Skin of body (tissue), 3 donors: ENCODE measurements at places on chromosomes 5 and 9. TPM values are rescaled to one million over a fixed set of nuclear protein-coding genes. Genes with fewer than 3 reads are reported as not detected.

DNA sequence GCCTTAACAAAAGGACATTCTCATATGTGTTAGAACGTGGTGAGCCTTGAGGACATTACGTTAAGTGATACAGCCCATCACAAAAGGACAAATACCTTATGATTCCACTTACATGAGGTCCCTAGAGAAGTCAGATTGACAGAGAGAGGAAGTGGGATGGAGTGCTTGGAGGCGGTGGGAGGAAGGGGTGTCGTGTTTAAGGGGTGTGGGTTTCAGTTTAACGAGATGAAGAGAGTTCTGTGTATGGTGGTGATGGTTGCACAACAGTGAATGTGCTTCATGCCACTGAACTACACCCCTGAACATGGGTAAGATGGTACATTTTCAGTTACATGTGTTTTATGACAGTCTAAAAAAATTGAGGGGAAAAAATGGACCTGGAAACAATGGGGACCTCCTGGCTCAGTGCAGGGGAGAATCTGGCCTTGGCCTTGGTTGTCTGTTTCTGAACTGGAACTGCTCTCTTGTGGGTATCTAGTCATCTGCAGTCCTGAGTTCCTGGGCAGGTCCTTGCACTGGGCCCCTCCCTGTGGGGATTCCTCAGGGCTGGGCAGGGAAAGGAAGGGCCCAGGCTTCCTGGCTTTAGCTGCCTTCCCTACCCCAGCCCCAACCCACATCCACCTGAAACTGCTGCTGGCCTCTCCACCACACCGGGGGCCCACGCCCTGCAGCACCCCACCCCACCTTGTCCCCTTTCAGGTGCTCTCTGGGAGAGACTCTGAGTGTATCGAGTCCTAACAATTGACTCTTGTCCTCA is 17.8 kb downstream of the LRRC8A start:
- no peak for DNase-seq

DNA sequence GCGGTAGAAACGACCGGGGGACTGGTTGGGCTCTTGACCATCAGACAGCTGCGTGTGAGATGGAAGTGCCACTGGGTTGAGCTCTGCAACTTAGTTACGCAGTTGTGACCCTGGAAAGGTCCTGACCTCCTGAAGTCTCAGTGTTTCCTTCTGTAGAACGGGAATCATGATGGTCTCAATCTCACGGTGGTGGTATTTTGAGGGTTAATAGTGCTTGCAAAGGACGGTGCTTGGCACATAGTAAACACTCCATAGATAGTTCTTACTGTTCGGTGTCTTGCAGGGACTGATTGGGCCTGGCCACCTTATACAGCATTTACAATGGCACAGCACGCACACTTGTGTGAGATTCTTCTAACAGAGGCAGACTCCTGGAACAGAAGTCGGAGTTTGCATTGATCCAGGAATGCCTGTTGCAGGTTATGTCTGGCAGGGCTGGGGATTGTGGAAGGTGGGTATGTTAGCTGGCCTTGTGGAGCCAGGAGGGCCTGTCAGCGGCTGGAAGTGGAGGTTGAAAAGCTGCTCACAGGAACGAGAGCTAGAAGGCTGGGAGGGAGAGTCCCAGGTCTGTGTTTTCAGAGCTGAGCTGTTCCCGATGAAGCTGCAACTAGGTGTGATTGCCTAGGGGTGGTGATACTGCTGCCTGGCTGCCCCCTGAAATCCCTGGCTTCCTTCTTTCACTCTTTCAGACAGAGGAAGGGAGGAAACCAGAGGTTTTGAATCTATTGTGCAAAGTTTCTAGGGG is 962 bp upstream of the TXN start:
- peak; percentile 54 for DNase-seq

GRCh38 chr5:15013654-15014463 is 142.3 kb upstream of the ANKH start:
- peak; percentile 37 for DNase-seq

- no peak for DNase-seq
Observed at GRCh38 chr5:156411-157072, 34.8 kb upstream of the LRRC14B start.

- no peak for DNase-seq
Observed at GRCh38 chr9:135664801-135665794, 2.0 kb downstream of the LCN9 start.

DNA sequence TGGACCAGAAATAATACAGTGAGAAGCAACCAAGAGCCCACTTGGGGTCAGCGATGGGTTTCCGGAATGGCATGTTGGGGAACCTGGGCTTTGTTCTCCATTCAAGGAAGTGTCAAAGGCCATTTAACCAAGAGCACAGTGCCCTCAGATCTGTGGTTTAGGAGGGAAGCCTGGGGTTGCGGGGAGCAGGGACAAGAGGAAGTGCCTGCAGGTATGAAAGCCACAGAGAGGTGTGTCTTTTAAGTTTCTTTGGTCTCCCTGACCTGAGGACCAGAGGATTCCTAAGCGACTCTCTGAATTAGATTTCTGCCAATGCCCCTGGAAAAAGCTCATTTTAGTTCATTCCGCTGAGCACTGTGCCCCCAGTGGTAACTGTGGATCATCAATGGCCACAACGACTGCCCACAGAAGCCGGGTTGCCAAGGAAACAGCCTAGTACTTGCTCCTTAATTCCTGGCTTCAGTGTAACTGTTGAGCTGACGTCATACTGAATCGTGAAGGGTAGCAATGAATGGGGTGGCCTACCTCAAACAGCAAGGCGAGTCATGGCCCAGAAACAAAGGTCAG is 107.3 kb upstream of the SPIN1 start:
- no peak for DNase-seq

GRCh38 chr5:17415321-17415758 is 82.7 kb upstream of the TAF11L2 start:
- DNase-seq = no peak

GRCh38 chr5:130890610-130891009 is 274.4 kb downstream of the HINT1 start:
- no peak for DNase-seq

GRCh38 chr5:39520232-39520572 is 95.4 kb upstream of the DAB2 start:
- peak; percentile 90 for DNase-seq

DNA sequence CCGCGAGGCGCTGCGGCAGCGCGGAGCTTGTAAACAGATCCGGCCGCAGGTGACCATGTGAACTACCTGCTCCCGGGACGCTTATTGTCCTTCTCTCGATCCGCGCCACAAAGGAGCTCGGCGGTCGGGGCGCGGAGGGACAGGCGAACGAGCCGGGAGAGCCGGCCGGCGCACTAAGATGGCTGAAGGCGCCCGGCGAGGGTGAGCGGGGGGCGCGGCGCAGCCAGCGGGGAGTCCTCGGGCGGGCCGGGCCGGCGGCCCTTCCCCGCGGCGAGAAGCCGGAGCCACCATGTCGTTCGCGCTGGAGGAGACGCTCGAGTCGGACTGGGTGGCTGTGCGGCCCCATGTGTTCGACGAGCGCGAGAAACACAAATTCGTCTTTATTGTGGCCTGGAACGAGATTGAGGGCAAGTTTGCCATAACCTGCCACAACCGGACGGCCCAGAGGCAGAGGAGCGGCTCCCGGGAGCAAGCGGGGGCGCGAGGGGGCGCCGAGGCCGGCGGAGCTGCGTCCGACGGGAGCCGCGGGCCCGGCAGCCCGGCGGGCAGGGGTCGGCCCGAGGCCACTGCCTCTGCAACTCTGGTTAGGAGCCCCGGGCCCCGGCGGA is 535 bp downstream of the JMY start:
- DNase-seq = no peak

DNA sequence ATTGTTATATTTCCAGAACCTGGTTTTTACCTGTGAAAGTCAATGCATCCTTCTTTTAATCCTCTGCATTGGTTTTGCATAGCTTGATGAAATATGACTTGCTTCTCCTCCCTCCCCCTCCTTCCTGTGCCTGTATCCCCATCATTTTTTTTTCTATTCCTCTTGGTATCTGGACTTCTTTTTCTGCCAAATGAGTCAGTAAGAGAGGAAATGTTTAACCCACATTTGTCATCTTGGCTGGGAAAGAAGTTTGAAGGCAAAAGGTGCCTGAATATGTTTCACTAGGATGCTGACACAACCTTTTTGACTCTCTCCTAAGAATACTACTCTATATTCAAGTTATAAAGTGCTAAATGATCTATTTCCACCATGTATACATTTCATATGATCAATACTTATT is 35.5 kb upstream of the CDKN2B start:
- no peak for DNase-seq

- peak; percentile 43 for DNase-seq
Observed at GRCh38 chr9:114004221-114004716, 73.8 kb downstream of the AMBP start.

- no peak for DNase-seq
Observed at GRCh38 chr9:136392538-136393449, 7.2 kb downstream of the SNAPC4 start.

- DNase-seq = no peak
Observed at GRCh38 chr5:138141734-138142133, 2.5 kb upstream of the NME5 start.

DNA sequence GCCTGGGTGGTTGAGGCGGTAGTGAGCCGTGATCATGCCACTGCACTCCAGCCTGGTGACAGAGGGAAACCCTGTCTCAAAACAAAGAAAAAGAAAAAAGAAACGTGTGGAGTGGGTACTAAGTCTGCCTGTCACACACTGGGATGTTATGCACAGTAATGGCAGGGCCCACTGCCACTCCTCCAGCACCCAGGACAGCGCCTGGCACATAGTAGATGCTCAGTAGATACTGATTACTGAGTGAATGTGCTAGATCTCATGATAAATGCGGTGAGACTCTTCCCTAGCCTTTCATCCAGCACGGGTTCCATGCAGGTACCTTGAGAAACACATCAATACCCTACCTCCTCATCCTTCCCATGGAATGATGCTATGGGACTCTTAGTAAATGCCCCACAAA is 87.4 kb upstream of the HSPA9 start:
- no peak for DNase-seq

GRCh38 chr5:123814801-123815470 is 303.0 kb downstream of the CSNK1G3 start:
- DNase-seq = peak; percentile 42

- no peak for DNase-seq
Observed at GRCh38 chr5:137395011-137395755, 103.9 kb downstream of the SPOCK1 start.

- DNase-seq = no peak
Observed at GRCh38 chr5:100260968-100261367, 274.2 kb upstream of the FAM174A start.

DNA sequence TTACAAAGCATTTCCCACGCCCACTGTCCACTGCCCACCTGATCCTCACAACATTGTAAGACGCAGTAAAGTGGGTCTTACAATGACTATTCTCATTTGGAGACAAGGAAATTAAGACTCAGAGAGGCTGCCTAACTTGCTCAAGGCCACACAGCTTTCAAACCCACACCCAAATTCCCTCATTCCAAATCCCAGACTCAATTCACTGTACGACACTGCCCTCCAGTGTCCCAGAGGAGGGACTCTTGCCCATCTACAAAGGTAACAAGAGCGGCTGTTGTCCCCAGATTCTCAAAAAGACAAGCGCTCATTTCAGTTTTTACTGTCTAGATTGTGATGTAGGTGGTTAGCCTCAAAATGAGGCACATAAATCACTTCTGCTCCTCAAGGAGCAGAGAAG is 184.6 kb downstream of the ACTL7B start:
- DNase-seq = peak; percentile 17

- DNase-seq = no peak
Observed at GRCh38 chr5:36457511-36458270, 148.7 kb upstream of the SLC1A3 start.

GRCh38 chr9:115194216-115194615 is 76.3 kb upstream of the TNC start:
- no peak for DNase-seq

- DNase-seq = no peak
Observed at GRCh38 chr5:135322271-135322670, 76.8 kb downstream of the MACROH2A1 start.

GRCh38 chr5:28523888-28524635 is 1485.7 kb upstream of the CDH9 start:
- peak; percentile 3 for DNase-seq

DNA sequence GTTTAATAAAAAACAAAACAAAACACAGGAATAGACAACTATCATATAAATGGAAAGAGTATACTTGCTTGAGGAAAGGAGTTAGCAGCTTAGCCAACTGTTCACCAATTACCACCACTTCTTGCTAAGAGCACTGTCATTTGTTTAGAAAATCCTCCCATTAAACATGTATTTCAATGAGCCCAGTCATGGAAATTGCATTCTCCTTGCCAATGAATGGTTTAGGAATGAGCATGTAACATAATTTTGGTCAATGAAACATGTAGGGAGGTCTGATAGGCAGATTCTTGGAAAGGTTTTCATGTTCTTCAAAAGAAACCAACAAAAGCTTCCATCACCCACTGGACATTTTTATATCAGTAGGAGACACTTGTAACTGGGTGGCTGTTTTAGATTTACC is 502.8 kb upstream of the PAPPA start:
- no peak for DNase-seq

- no peak for DNase-seq
Observed at GRCh38 chr9:134839455-134840125, 41.0 kb upstream of the FCN2 start.

DNA sequence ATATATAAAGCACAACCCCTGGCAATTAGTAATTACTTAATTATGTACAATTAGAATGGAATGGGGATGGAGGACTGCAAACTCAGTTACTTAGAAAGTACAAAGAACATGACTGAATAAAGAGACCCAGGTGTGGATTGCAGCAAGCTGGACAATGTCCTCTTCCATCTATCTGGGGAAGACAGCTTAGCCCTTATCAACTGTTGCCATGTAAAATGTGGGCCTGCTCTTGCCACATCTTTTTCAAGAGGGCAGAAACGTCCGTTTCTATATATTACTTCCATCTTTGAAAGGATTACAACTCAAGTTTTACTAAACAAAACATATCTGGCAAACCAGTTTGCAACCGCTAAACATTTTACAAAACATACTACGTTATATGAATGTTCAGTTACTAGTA is 26.2 kb downstream of the GOLPH3 start:
- no peak for DNase-seq

GRCh38 chr9:120733190-120733589 is 18.9 kb upstream of the MEGF9 start:
- no peak for DNase-seq

DNA sequence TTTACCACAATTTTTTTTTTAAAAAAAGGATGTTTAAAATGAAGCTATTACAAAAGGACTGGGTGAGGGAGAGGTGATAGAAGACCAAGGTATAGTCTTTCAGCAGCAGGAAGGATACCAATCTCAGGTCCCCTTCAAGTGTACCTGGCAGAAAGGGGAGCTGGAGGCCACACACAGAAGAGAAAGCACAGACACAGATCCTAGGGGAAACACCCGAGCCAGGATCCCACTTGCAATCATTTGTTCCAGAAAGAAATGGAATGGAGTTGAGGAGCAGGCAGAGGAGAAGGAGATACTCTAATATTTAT is 5.6 kb downstream of the GNPDA1 start:
- DNase-seq = no peak

GRCh38 chr9:18668944-18669343 is 195.0 kb downstream of the ADAMTSL1 start:
- DNase-seq = no peak

HTR4 gene
- total RNA-seq = not detected

FREM1 gene
- 30.9 TPM for total RNA-seq

INVS gene
- total RNA-seq = 29.1 TPM

OBP2B gene
- total RNA-seq = 0.30 TPM

GALNT10 gene
- 6.9 TPM for total RNA-seq

PCDHGA9 gene
- 4.2 TPM for total RNA-seq

AGXT2 gene
- total RNA-seq = not detected

CCL27 gene
- 7.6 TPM for total RNA-seq

CCIN gene
- 0.89 TPM for total RNA-seq

IL31RA gene
- 13.2 TPM for total RNA-seq

MARVELD2 gene
- 5.5 TPM for total RNA-seq

CER1 gene
- 0.30 TPM for total RNA-seq

GFI1B gene
- total RNA-seq = 0.59 TPM

PCDHB3 gene
- 2.7 TPM for total RNA-seq

PCDHB8 gene
- total RNA-seq = 0.49 TPM
